ENCODE measurements at places on chromosomes 2 and 18. TPM values are rescaled to one million over a fixed set of nuclear protein-coding genes. Genes with fewer than 3 reads are reported as not detected.

GPR39 gene
- not detected for polyA plus RNA-seq

GRCh38 chr2:126720638-126721037, 64.7 kb downstream of the GYPC start:
- DNase-seq = no peak

DNA sequence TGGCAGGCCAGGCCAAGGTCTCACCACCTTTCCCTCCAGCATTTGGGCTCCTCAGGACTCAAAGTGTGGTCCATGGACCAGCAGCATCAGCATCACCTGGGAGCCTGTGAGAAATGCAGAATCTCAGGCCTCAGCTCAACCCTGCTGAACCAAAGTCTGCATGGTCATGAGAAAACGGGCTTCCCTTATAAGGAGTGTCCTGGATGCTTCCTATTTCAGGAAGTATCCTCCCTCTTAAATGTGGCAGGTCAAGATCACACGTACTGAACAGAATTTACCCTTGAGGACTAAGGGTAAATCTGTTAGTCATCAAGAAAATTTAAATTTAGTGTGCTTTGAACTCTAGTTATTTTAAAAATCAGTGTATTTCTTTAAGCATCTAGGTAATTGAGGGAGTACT, 11.8 kb downstream of the CD8A start:
- no peak for DNase-seq

CFC1B gene
- polyA plus RNA-seq = not detected

DNA sequence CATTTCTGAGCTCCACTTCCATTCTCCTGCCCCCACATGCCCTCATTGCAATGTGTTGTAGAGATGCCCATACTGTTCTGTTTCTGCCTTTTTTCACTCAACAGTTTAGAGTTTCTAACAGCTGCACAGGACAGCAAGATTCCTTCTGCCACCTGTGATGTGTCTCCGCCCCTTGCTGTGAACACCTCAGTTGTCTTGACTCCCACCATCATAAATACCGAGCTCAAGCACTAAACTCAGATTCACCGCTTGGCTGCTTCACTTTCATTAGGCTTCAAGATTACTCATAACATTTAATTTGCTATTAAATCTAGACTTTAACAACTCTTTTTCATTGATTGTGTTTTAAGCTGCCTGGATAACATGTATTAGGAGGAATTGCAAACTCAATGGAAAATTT, 141.0 kb downstream of the MAP2 start:
- no peak for DNase-seq

GRCh38 chr2:161265874-161266273, 42.4 kb upstream of the PSMD14 start:
- no peak for DNase-seq

DNA sequence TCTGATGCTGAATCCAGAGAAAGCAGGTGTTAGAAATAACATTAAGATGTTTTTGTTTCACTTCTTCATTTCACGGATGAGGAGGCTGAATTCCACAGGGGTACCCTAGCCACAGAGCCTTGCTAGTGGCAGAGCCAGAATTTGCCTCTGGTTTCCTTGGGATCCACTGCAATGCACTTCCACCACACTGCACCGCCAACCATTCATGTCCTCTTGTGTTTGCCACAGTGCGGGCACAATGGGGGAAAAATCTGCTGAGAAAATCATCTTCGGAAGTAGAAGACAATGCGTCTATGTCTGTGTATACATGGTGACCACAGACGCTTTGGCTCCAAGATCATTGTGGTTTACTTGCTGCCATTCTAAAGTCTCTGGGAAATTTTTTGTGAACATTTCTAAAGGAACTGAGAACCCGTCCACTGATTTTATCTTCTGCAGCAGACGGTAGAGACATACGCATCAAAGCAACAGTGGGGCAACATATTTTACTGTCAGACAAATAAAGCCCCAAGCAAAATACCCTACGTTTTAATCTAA, 14.9 kb downstream of the ICOS start:
- peak; percentile 51 for DNase-seq

GRCh38 chr2:155145758-155146229, 447.3 kb downstream of the KCNJ3 start:
- DNase-seq = no peak

DNA sequence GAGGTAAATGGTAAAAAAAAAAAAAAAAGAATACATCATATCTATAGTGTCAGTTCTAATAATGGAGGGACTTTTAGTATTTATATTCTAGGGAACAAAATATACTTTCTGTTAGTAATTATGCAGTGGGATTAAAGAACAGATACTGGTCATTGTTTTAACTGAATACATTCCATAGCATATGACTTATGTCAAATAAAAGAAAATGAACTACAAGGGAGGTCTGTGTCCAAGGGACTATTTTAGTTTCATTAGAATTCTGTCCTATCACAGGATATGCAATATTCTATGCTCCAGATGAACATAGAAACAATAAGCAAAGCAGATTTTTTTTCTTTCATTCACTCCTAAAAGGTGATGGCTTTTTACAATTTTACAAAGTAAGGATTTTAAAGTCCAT, 154.2 kb upstream of the ZEB2 start:
- DNase-seq = no peak

- no peak for DNase-seq
Measured at GRCh38 chr2:6470518-6470917, 395.2 kb downstream of the CMPK2 start.

GRCh38 chr2:84900971-84901370, 4.5 kb upstream of the TMSB10 start:
- no peak for DNase-seq

ZNF804A gene
- polyA plus RNA-seq = not detected

DNA sequence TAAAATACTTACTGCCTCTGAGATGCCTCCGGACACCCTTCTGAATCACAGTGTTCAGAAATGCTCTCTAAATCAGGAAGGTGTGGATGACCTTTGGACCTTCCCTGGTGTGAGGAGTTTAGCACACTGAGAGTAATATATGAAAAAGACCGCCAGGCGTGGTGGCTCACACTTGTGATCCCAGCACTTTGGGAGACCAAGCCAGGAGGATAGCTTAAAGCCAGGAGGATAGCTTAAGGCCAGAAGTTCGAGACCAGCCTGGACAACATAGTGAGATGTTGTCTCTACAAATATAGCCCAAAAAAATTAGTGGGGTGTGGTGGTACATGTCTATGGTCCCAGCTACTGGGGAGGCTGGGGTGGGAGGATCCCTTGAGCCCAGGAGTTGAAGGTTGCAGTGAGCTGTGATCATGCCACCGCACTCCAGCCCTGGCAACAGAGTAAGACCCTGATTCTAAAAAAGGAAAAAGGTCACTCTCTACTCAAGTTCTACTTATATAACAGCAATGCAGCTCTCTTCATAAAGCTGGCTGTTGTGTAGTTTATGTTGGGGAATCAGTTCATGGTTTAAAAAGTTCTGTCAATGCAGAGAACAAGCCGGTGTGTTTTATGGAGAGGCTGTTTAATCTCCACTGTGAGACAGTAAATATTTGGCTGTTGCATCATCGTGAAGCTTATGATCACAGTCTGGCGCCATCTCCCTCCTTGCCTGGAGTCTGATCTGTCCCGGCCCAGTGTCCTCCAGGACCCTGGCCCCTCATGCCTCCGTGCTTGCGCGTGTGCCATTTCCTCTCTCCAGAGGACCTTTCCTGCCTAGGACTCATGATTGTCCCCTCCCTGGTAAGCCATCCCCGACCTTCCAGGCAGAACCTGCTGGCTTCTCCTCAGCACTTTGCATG, 184.5 kb downstream of the FAM210A start:
- DNase-seq = no peak

- DNase-seq = no peak
Measured at GRCh38 chr2:242059566-242059965, 190.0 kb downstream of the RTP5 start.

GRCh38 chr2:84991404-84992160, 20.6 kb downstream of the KCMF1 start:
- DNase-seq = no peak

GRCh38 chr2:207772081-207772843, 2.6 kb upstream of the FZD5 start:
- DNase-seq = no peak

- DNase-seq = no peak
Measured at GRCh38 chr2:98040331-98040939, 44.7 kb upstream of the TMEM131 start.

DNA sequence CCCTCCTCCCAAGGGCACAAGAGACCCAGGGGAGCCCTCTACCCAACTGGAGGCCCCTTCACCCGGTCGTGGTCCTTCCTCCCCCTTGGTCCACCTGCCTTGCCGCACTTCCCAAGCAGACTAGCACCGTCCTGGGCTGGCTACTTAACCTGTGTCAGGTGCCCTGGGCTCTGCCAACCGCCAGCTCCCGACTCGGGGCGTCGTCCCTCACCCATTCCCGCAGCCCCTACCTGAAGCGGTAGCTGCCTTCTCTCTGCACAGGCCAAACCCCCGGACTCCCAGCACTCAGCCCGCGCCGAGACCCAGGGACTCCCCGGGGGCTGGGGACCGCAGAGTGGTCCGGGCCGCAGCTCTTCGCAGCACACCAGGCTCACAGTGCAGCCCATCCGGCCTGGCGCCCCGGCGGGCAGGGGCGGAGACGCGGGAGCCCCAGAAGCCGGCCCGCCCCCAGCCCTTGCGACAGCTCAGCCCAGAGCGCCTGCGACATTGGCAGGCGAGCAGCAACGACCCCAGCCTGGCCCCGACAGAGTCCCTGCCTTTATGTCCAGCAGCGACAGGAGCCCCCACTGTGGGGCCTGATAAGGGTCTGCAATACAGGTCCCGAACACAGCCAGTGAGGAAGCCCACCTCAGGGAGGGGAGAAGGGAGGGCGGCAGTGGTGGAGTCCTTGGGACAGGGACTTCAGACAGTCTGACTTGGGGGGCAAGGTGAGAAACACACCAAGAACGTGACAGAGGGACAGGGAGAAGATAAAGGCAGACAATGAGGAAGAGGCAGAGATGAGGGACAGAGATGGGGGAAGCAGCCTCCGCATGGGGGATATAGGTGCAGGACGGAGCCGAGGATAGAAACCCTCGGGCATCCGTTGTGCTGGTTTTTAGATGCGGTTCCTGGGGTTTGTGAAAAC, 31.0 kb upstream of the TNS1 start:
- DNase-seq = no peak

DNA sequence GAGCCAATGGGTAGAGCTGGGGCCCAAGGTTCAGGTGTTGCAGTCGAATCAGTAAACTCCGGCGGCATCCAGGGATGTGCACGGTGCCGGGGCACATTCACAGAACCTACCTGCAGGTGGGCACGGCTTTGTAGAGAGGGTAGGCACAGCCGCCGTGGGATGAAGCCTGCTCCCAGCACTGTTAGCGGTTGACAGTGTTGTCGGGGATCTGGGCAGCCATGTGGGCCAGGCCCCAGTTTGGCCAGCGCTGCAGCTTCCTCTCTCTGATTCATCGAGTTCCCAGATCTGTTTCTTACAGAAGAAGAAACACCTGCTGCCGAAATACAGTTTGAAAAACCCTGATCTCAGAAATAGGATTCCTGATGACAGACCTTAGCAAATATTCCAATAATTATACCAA, 274.8 kb downstream of the AGAP1 start:
- no peak for DNase-seq

DNA sequence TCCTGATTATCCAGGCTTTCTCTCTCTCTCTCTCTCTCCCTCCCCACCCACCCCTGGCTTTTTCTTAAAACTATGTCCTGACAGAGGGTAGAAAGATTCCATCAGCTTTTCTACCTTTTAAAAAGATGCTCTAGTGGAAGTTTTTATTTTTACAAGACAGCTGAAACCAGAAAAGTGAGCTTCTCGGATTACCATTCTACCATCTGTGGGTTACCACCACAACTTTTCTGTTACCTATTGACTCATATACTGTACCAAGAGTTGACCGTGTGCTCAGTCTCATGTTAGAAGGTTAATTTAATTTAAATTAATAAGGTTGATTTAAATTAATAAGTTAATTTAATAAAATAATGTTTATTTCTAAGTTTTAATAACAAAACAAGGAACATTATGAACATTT, 137.6 kb downstream of the UPP2 start:
- no peak for DNase-seq

DNA sequence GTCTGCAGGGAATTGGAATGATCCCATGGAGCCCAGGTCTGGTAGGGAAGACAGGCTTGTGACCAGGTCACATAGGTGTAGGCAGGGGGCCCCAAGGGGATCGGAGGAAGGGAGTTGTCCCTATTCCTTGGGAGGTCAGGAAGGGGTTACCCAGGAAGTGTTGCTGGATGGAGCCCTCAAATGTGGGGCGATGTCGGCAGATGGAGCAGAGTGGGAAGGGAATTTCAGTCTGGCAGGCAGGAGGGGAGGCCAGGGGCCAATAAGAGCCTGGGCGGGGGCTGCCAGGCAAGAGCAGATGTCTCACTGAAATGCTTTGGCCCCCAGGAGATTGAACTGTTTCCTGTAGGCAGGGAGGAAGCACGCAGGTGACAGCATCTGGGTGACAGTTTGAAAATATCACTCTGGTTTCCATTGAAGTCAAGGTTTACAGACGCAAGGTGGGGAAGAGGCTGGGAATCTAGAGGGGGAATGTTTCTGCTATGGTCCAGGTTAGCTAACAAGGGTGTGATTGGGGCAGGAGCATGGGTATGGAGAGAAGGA, 81.5 kb upstream of the SMAD2 start:
- DNase-seq = no peak

GRCh38 chr18:80243204-80243603, 4.1 kb downstream of the PARD6G start:
- no peak for DNase-seq

- DNase-seq = no peak
Measured at GRCh38 chr2:13106302-13106701, 389.6 kb downstream of the TRIB2 start.

RAX gene
- not detected for polyA plus RNA-seq

GPAT2 gene
- 8.9 TPM for polyA plus RNA-seq

DNA sequence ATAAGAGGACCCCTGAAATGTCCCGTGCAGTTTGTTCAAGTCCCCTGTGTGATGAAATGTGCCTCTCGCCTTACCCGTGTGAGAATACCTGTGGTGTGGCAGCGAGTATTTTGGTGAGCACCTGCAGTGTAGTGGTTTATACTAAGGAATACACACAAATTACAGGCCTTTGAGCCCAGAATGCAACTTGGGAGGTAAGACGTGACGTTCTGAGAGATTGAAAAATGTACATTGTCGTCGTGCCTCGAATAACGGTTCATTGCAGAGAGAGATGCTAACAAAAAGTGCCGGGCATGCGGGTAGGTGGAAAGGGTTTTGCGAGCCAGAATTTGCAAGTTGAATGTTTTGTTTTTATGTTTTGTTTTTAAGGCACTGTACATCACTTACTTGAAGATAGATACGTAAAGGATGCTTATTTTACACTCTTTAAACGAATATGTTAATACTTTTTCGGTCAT, 867 bp downstream of the RBBP8 start:
- DNase-seq = no peak

PKP4 gene
- polyA plus RNA-seq = 1.5 TPM

DNA sequence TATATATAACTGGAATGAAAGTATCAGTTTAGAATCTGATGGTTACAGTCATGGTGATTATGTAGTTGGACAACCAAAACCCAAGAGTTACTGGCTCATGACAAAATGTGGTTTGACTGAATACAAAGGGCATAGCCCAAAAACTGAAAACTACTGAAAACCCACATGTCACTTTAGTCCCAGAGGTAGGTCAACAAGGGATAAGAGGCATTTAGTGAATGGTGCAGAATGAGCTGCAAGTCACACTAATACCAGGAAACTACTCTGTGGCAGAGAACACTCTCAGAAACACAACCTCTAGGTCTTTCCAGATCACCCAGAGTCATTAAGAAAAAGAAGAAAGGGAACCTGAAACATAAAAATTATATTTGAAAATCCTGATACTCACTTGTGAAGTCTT, 154.5 kb downstream of the AGPS start:
- DNase-seq = no peak

TOGARAM2 gene
- polyA plus RNA-seq = 2.5 TPM
